CD4-positive, alpha-beta memory T cell (primary cell): ENCODE measurements at places on chromosomes 6 and 20. TPM values are rescaled to one million over a fixed set of nuclear protein-coding genes. Genes with fewer than 3 reads are reported as not detected.

Gene GSTA3
- polyA plus RNA-seq = not detected

Gene TTBK1
- not detected for polyA plus RNA-seq

Gene AIF1
- 10.8 TPM for polyA plus RNA-seq

DNA sequence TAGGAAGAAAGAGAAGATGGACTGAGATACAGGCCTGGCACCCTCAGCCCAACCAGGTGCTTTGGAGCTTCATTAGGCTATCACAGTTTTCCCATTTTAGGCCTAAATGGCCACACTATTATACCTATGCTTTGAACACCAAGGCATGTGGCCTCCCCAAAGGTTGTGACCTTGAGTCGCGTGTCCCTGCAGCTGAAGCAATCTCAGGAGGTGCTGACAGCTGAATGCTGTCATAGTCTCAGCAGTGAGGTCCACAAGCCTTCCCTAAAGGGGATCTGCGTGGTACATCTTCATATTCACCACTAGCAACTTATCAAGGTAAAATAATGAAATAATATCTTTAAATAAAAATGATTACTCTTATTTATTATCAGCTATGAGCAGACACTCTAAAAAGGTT, 707.9 kb upstream of the NRSN1 start:
- H3K4me3 ChIP-seq = no peak overlapping the region
- no peak for DNase-seq
- no peaks in the 10 kb centered on the region for H3K4me1 ChIP-seq
- no peaks in the 10 kb centered on the region for H3K36me3 ChIP-seq

DNA sequence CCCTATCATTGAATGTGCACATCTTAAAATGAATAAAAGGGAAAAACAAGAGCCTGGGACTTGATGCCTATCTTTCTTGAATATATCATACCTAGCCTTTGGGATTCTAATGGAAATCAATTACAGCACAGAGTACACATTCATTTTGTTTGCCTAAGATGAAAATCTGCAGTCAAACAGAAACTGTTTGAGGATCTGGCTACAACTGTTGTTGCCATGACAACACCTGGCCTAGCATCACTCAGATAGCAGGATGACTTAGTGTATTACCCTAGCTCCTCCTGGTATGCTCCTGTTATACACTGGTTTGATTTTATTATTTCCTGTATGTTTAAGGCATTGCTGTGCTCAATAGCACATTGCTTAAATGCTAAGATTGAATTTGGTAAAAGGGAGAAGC, 71.5 kb upstream of the LAMP5 start:
- no peak overlapping the region for H3K27ac ChIP-seq
- no peaks in the 10 kb centered on the region for H3K36me3 ChIP-seq
- H3K27me3 ChIP-seq = no peaks in the 10 kb centered on the region
- H3K4me1 ChIP-seq = no peaks in the 10 kb centered on the region
- no peak for DNase-seq

DNA sequence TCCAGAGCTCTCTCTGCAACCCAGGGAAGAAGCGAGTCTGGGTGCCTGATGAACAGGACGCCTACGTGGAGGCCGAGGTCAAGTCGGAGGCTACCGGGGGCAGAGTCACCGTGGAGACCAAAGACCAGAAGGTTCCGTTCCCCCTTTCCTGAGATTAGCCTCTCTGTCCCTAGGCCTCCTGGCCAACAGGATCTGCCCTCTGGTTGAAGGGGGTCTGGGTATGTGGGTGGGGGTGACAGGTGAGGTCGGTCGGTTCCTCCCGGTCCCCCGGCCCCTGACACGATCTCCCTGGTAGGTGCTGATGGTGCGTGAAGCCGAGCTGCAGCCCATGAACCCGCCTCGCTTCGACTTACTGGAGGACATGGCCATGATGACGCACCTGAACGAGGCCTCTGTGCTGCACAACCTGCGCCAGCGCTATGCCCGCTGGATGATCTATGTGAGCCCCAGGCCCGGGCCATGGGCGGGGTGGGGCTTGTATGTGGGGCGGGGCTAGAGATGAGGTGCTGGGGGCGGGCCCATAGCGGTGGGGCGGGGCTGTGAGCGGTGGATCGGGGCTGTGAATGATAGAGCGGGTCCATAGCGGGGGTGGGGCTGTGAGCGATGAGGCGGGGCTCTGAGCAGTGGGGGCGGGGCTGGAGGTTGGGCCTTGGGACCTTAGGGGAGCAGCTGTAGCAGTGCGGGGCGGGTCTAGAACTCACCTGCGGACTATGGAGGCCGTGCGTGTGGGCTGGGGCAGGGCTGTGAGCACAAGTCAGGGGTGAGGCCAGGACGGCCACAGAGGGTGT, 23.9 kb downstream of the MYH7B start:
- H3K27ac ChIP-seq = no peak overlapping the region
- no peak overlapping the region for H3K4me3 ChIP-seq
- H3K4me1 ChIP-seq = no peaks in the 10 kb centered on the region
- H3K27me3 ChIP-seq = peaks cover 4% of the 10 kb centered on the region
- no peaks in the 10 kb centered on the region for H3K36me3 ChIP-seq
- DNase-seq = no peak
